ENCODE measurements at places on chromosomes 11 and 22.

DNA sequence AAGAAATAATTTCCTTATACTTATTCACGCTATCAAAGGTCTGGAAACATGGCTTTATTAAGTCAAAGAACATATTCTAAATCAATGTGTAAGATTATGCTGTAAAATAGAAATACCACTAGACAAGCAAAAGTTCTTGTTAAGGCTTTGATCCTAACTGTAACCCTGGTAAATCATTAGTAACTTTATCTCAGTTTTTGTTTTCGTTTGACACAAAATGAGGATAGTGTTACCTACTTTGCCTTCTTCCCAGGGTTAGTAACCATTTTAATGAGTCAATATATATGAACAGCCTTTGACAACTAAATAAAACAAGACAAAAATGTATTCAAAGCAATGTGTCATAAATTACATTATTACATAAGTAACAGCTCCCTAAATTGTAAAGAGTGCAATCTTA lies 1336.3 kb downstream of the FAM181B start:
- no peak for DNase-seq

DNA sequence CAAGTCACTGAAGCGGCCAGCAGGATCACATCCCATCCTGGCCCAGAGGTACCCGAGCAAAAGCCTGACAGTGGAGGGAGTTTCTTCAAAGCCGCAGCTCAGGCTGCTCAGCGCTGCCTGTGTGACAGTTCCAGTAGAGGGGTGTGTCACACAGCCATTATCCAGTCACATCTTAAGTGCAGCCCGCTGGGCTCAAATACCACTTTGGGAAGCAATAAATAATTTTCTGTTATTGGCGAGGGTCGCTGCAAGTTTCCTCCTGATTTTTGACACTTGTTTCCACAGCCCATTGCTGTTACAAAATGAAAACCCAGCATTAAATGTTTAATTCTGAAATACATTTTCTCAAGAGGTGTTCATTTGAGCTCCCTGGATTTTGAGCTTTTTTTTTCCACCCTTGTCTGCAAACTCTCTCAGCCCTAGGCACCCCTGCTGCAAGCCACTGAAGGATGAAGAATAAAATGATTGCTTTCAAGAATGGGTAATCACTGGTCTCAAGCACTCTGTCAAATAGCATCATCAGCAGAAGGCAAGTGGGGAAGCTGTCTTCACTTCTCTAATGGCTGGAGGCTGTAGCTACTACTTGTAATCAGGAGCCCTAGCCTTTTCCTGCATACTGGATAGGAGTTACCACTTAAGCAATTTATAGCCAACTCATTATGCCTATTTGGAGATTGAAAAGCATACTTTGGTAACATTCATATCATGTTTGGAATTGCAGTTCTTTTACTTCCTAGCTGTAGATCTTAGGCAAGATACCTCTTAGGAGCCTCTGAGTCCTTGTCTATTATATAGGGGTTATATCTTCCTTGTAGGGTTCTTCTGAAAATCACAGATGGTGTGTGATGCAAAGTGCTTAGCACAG lies 373.7 kb downstream of the METTL15 start:
- no peak for DNase-seq

- DNase-seq, result no peak
Observed at GRCh38 chr11:123778511-123778910, 24.2 kb upstream of the OR6X1 start.

DNA sequence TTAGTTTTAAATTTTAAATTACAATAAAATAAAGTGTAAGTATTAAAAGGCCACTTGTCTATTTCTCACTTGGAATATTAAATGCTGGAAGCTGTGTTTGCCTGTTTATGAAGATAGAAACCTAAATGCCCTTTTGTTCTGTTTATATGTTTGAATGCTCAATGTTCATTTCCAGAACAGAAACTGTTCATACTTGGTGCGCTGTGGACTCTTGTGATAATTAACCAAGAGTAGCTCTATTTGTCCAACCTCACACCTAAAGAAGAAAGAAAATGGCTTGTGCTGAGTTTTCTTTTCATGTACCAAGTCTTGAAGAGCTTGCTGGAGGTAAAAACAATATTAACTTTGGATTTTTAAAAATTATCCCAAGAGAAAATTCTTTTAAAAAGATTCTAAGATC lies 5.7 kb downstream of the C11orf54 start:
- no peak for DNase-seq

GRCh38 chr11:47856186-47856585 lies 8.0 kb upstream of the NUP160 start:
- no peak for DNase-seq

GRCh38 chr11:106733635-106734034 lies 284.6 kb downstream of the GUCY1A2 start:
- no peak for DNase-seq

- no peak for DNase-seq
Observed at GRCh38 chr11:92890846-92891245, 78.6 kb upstream of the MTNR1B start.

DNA sequence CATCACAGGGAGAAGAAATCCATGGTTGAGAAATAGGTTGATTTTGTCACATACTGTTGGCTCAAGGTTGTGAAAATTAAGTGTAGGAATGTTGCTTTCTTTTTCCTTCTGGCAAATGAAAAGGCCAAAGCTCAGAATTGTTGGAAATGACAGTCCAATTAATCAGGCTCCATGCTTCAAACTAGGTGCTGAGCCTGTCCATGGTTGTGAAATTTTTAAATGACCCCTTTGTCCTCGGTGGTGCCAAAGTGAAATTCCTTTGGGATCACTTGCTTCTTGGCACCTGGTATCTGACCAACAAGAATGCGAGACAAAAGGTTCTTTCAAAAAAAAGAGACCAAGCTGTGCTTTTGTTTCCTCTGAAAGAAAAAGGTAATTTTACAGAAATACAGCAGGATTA lies 451.9 kb downstream of the ETS1 start:
- DNase-seq, result no peak

GRCh38 chr22:37079668-37080171 lies 28.2 kb downstream of the KCTD17 start:
- no peak for DNase-seq

DNA sequence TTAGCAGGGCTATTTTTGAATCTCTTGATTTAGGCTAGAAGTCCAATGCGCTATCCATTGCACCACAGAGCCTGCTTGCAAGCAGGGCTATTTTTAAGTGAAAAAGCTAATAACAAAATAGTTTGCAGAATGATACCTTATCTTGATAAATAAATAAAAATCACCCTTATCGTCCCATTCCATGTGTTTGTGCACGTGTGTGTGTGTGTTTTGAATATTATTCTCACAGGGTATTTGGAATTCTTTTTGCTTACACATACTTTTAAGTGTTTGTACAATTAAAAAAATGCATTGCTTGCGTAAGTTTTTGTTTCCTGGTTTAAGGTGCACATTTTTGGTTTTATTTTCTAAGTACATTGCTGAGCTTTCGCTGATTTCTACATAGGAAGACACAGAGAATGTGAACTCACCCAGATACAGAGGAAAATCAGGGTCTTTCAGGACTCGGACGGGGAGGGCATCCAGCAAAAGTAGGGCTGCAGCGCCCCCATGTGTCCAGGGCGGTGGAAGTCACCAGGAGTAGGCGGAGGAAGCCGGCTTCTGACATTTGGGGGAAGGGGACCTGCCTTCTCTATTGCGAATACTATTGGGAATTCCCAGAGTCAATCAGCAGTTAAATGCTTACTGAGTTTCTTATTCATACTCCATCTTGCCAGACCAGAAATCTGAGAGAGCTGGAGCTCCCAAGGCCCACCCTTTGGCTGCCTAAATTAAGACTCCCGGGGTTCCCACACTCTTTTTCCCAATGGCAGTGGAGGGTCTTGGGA lies 27.3 kb downstream of the SLC1A2 start:
- peak; percentile 85 for DNase-seq

DNA sequence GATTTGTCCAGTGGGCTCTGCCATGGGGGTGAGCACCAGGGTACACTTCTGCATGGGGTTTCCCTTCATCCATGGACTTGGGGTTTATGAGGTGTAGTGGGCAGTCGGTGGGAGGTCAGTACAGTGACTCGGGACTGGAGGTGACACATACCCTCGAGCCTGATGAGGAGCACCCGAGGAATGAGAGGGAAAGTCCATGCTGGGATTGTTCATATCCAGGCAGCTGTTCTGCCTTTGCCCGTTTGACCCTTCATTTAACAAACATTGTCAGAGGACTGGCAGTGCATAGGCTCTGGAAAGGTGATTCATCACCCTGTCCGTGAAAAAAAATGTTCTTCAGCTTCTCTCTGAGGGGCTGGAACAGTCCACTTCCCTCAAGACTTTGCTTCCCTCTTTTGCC lies 2.7 kb downstream of the NAV2 start:
- no peak for DNase-seq

GRCh38 chr22:26797910-26798309 lies 140.5 kb downstream of the MIAT start:
- no peak for DNase-seq

DNA sequence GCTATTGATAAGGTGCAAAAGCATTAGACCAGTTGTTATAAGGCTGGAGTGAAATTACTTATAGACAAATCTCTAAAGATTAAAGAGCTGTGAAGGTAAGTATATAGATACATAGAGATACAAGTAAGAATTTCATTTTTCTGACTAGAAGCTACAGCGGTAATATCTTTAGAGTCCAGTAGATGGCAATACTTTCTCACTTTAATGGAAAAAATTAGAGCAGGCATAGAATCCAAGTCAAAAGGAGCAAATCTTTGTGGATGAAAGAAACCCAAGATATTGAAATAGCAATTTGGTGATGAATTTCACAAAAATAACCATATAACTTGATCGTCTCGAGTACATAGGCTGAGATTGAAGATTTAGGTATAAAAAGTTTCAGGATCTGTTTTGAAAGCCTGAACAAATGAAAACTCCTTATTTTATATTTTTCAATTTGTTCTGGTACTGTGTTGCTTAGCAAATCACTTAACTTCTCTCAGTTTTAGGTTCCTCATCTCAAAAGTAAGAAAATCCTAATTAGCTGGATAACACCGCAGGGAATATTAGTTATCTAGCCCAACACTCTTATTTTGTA lies 81.9 kb downstream of the UVRAG start:
- DNase-seq, result no peak

DNA sequence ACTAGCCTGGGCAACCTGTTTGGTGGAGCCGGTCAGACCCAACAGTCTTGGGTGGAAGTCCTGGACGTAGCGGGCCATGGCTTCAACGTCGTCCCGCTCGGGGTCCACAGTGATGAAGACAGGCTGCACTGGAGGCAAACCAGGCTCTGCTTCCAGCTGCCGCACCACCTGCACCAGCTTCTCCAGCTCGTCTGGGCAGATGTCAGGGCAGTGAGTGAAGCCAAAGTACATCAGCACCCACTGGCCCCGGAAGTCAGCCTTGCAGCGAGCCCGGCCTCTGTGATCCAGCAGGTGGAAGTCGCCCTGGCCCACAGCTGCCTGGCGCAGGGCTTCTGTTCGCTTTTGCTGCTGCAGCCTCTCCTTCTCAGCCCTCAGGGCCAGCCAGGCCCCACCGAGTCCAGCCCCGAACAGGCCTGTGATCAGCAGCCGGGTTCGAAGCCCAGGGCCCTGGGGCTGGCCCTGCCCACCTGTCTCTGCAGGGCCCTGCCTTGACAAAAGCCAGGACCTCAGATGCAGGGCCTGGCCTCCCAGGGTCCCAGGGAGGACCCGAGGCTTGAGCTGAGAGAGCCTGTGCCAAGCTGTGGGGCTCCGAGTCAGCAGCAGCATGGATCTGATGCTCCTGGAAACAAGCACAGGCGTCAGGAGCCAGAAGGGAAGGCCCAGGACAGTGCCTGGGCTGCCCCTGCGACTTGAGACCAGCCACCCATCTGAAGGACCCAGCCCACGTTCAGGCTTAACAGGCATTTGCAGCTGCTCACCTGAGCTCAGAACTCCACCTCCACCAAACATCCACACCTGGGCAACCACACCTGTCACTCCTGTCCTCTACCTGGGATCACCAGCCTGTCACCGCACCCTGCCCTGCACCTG lies 1.4 kb downstream of the SCO2 start:
- DNase-seq, result no peak

- no peak for DNase-seq
Observed at GRCh38 chr22:39294571-39295468, 24.6 kb downstream of the RPL3 start.

GRCh38 chr11:129637473-129637872 lies 178.2 kb upstream of the TMEM45B start:
- no peak for DNase-seq

DNA sequence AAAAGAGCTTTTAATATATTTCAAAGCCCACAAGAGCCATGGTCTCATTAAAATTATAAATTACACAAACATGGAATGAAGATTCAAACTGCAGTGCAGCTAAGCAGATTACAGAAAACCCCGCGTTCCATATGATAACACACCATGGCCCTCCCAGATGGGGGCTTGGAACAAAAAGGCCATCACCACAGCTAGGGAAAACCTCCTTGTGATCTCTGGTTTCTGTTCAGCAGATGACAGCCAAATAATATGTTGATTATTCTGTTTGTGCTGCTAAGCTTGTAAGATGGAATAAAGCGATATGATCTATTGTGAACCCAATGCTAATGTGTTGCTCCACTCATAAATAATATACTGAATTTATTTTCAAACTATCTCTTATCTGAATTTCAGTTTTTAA lies 28.5 kb downstream of the IMMP1L start:
- DNase-seq, result no peak

DNA sequence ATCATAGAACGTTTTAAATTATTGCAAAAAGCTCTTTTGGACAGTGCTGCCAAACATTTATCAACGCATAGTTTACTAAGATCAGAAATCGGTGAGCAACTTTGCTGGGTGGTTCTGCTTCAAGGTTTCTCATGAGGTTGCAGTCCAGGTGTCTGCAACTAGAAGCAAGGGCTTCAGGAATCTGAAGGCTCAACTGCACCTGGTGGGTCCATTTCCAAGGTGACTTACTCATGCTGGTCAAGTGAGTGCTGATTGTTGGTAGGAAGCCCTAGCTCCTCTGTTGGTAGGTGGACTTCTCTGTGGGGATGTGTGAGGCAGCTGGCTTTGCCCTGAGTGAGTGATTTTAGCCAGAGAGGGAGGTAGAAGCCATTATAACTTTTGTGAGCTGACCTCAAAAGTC lies 22.5 kb downstream of the ARHGEF12 start:
- no peak for DNase-seq

GRCh38 chr11:89495951-89496350 lies 4.8 kb upstream of the NOX4 start:
- DNase-seq, result no peak

GRCh38 chr11:58742981-58743880 lies 11.5 kb upstream of the GLYAT start:
- DNase-seq, result no peak

DNA sequence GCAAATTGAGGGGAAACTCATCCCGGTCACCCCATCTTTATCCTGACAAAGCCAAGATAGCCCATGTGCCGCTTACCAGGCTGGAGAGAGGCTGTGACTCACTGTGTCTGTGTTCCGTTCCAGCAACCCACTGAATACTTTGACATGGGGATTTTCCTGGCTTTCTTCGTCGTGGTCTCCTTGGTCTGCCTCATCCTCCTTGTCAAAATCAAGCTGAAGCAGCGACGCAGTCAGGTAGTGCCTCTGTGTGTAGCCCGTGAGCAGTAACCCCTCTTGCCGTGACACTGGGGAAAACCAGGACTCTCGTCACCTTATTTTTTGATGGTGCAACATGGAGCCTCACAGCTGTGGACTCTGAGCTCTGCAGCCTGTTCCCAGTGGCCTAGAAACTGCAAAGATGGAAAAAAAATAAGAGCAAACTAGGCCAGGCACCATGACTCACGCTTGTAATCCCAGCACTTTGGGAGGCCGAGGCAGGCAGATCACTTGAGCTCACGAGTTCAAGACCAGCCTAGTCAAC lies 16.9 kb downstream of the C22orf31 start:
- peak; percentile 58 for DNase-seq

GRCh38 chr11:128520206-128520887 lies 67.0 kb downstream of the ETS1 start:
- no peak for DNase-seq

All from right lobe of liver (tissue), 6 donors.